Endodermal cell (in vitro differentiated cells): ENCODE measurements at places on chromosomes 16 and 17. TPM values are rescaled to one million over a fixed set of nuclear protein-coding genes. Genes with fewer than 3 reads are reported as not detected.

Gene FBXW10B
- total RNA-seq = 0.55 TPM in 1 of 3 replicates, not detected in the others

GRCh38 chr16:54052271-54052670, 234.3 kb downstream of the IRX3 start:
- H3K4me1 ChIP-seq = peaks cover 27% of the 10 kb centered on the region
- no peak overlapping the region for H3K27ac ChIP-seq
- no peaks in the 10 kb centered on the region for H3K36me3 ChIP-seq
- H3K27me3 ChIP-seq = no peaks in the 10 kb centered on the region

Gene TP53TG3
- total RNA-seq = not detected in 2 replicates

Gene COX6A2
- total RNA-seq = not detected in 2 replicates

DNA sequence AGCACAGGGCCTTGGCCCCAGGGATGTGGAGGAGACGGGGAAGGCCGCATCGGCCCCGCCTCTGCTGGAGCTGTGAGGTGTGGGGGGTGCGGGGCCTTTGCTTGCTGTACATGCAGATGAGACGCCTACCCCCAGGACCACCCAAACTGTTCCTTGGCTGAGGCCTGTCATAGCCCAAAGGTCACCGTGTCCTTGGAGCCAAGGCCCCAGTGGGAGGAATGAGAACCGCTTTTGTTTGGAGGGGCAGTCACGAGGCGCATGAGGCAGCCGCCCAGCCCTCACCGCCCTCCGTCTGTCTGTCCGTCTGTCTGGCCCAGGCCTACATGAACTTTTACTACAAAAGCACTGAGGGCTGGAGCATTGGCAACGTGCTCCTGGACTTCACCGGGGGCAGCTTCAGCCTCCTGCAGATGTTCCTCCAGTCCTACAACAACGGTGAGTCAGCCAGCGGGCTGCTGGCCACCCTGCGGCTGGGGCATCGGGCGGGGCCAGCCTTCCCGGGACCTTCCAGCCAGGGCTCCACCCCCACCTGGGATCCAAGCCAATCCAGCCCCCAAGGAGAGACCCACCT, 8.8 kb downstream of the TAX1BP3 start:
- peaks cover 24% of the 10 kb centered on the region for H3K36me3 ChIP-seq
- no peaks in the 10 kb centered on the region for H3K4me1 ChIP-seq
- no peak overlapping the region for H3K27ac ChIP-seq
- no peaks in the 10 kb centered on the region for H3K27me3 ChIP-seq
- DNase-seq = peak; percentile 58
- no peak overlapping the region for H3K4me3 ChIP-seq

- H3K4me3 ChIP-seq = peak overlapping the region; percentile 93
- no peaks in the 10 kb centered on the region for H3K36me3 ChIP-seq
- peak overlapping the region; percentile 95 for H3K27ac ChIP-seq
- no peak for DNase-seq
- peaks cover 8% of the 10 kb centered on the region for H3K4me1 ChIP-seq
- H3K27me3 ChIP-seq = no peaks in the 10 kb centered on the region
Measured at GRCh38 chr17:8631554-8631877, 991 bp upstream of the MYH10 start.

GRCh38 chr16:74601126-74601871, 5.6 kb downstream of the GLG1 start:
- H3K36me3 ChIP-seq = peaks cover 9% of the 10 kb centered on the region
- peak overlapping the region; percentile 15 for H3K4me3 ChIP-seq
- peaks cover 9% of the 10 kb centered on the region for H3K4me1 ChIP-seq

Gene OR3A3
- total RNA-seq = not detected in 2 replicates

GRCh38 chr16:74667255-74667700, 601 bp upstream of the RFWD3 start:
- no peaks in the 10 kb centered on the region for H3K27me3 ChIP-seq
- H3K27ac ChIP-seq = peak overlapping the region; percentile 74
- peaks cover 33% of the 10 kb centered on the region for H3K36me3 ChIP-seq
- peak; percentile 81 for DNase-seq
- H3K4me3 ChIP-seq = peak overlapping the region; percentile 95

GRCh38 chr17:11986179-11986941, 10.9 kb downstream of the ZNF18 start:
- H3K4me1 ChIP-seq = peaks cover 3% of the 10 kb centered on the region
- H3K36me3 ChIP-seq = peaks cover 63% of the 10 kb centered on the region
- DNase-seq = peak; percentile 73
- no peaks in the 10 kb centered on the region for H3K27me3 ChIP-seq

Gene CEP20
- total RNA-seq = 27.7 to 35.6 TPM (median 31.1 TPM) in 3 replicates

Gene TTLL6
- total RNA-seq = 0.28 to 0.55 TPM (median 0.49 TPM) in 3 replicates

Gene TEX14
- total RNA-seq = 0.07 and 0.18 TPM in 2 replicates

Gene KCNG4
- total RNA-seq = not detected in 3 replicates

Gene PDIA2
- total RNA-seq = 2.6 to 17.3 TPM (median 2.9 TPM) in 3 replicates

DNA sequence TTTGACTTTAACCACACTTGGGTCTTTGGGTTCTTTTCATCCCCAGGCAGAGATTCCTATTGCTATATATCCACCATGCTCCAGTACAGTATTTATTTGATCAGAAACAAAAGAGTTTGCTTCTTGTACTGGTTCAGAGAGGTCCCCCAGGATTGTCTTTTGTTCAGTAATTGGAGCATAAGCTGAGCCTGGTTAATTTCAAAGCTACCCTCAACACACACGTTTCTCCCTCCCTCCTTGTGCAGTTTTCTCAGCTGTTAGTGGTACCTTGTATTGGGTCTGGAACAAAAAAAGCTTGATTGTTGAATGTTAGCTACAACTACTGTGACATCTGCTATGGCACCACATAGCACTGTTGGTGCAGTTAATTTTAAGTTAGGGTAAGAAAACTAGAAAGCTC, 50.0 kb downstream of the NUP93 start:
- no peak for DNase-seq
- no peak overlapping the region for H3K27ac ChIP-seq
- H3K4me3 ChIP-seq = no peak overlapping the region
- H3K4me1 ChIP-seq = no peaks in the 10 kb centered on the region
- H3K27me3 ChIP-seq = no peaks in the 10 kb centered on the region
- H3K36me3 ChIP-seq = no peaks in the 10 kb centered on the region

DNA sequence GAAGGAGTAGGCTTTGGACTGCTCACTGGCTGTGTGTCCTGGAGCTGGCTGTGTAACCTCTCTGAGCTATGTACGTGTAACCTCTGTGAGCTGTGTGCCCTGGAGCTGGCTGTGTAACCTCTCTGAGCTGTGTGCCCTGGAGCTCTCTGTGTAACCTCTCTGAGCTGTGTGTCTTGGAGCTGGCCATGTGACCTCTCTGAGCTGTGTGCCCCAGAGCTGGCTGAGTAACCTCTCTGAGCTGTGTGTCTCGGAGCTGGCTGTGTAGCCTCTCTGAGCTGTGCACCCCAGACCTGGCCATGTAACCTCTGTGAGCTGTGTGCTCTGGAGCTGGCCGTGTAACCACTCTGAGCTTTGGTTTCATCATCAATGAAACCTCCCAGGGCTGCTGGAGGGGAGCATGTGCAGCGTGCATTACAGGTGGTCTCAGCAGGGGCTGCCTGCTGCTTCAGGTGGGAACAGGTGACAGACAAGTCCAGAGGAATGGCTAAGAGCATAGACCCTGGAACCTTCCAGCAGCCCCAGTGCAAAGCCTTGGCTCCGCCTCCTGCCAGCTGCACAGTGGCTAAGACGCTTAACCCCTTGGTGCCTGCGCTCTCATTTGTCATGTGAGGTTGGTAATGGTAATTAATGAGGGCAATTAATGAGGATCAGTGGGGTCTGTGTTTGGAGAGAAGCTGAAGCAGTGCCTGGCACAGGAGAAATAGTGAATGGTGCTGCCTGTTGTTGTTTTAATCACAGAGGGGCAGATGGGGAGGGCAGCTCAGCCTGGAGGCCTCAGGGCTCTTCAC, 86.7 kb downstream of the KATNIP start:
- no peak overlapping the region for H3K27ac ChIP-seq
- no peaks in the 10 kb centered on the region for H3K27me3 ChIP-seq
- DNase-seq = no peak
- H3K4me1 ChIP-seq = no peaks in the 10 kb centered on the region
- peaks cover 12% of the 10 kb centered on the region for H3K36me3 ChIP-seq
- no peak overlapping the region for H3K4me3 ChIP-seq

Gene CCL7
- not detected in 2 replicates for total RNA-seq

GRCh38 chr17:784143-784542, 2.0 kb downstream of the MRM3 start:
- DNase-seq = no peak
- peak overlapping the region; percentile 92 for H3K4me3 ChIP-seq

GRCh38 chr16:84074721-84075120, 32.1 kb upstream of the SLC38A8 start:
- no peaks in the 10 kb centered on the region for H3K4me1 ChIP-seq
- peaks cover 68% of the 10 kb centered on the region for H3K36me3 ChIP-seq
- H3K27ac ChIP-seq = no peak overlapping the region
- no peak for DNase-seq

Gene ESRP2
- total RNA-seq = 45.3 to 59.7 TPM (median 56.4 TPM) in 3 replicates

DNA sequence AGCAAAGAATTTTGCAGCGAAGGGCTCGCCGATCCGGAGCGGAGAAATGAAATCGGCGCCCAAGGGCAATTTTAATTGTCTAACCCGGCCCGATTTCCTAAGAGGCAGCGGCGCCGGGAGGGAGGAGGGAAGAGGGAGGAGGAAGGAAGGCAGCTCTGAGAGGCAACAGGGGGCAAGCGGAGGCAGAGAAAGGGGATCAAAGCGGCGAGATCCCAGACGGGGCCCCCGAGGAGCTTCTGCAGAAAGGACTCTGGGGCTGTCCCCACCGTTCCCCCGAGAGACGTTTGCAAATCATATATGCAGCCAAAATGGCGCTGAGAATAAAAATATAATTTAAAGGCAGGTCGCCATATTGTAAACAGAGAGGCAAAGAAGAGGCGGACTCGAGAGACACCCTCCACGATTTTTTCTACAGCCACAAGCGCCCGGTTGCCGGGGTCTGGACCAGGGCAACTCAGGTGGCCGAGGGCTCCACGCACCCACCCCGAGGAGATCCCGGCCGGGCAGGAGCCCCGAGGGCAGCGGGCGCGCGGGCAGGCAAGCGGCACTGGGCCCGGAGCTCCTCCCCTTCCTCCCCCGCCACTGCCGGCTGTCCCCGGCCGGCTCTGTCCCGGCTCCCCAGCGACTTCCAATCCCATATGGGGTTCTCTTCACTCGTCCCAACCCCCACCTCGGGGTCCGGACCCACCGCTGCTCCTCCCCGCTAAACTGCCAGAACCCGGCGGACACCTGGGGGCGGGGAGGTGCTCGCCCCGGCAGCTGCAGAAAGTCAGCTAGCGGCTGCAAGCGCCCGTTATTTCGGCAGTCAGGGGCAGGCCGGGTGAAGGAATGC, 1.9 kb downstream of the PHF12 start:
- H3K36me3 ChIP-seq = peaks cover 17% of the 10 kb centered on the region
- H3K27ac ChIP-seq = peak overlapping the region; percentile 80
- H3K4me1 ChIP-seq = peaks cover 9% of the 10 kb centered on the region
- H3K27me3 ChIP-seq = no peaks in the 10 kb centered on the region

GRCh38 chr16:84585467-84585866, 32.4 kb downstream of the COTL1 start:
- H3K27me3 ChIP-seq = no peaks in the 10 kb centered on the region
- H3K27ac ChIP-seq = peak overlapping the region; percentile 13
- no peak for DNase-seq
- no peaks in the 10 kb centered on the region for H3K4me1 ChIP-seq
- H3K4me3 ChIP-seq = no peak overlapping the region

GRCh38 chr16:59878479-59878878, 1144.4 kb upstream of the GOT2 start:
- H3K27me3 ChIP-seq = no peaks in the 10 kb centered on the region
- DNase-seq = no peak
- H3K4me1 ChIP-seq = no peaks in the 10 kb centered on the region
- H3K27ac ChIP-seq = no peak overlapping the region

DNA sequence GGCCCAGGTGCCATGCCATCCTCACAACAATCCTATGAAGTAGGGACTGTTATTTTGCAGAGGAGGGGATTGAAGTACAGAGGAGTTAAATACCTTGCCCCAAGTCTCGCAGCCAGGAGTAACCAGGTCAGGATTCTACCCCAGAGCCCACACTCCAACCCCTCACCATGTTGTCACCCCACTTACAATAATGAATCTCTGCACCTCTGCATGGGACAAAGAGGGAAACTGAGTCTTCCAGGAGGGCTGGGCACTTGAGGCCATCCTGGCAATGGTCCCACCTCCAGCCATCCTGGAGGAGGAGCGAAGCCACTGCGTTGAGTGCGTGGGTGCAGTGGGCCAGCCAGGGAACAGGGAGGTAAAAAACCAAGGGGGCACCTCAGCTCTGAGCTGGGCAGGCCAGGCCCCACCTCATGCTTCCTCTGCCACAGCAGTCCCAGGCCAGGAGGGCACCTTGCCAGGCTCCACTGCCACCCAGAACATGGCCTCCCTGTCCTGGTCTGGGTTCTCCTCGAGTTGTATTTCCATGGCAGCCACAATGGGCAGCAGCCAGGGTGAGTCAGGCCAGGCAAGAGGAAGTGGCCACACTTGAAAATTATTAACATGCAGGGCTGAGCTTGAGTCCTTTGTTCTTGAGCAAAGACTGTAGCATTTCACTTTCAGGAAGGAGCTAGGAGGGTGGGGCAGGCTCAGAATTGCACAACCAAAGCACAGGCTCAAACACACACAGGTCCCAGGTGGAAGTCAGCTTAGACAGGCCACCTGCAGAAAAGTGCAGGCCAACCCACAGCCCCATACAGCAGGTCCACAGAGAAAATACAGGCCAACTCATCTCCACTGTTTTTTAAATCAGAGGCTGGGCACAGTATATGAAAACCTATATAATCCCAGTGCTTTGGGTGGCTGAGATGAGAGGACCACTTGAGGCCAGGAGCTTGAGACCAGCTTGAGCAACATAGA, 52.1 kb downstream of the CUEDC1 start:
- no peak for DNase-seq
- H3K4me1 ChIP-seq = peaks cover 41% of the 10 kb centered on the region
- H3K36me3 ChIP-seq = no peaks in the 10 kb centered on the region
- H3K4me3 ChIP-seq = no peak overlapping the region
- no peak overlapping the region for H3K27ac ChIP-seq

DNA sequence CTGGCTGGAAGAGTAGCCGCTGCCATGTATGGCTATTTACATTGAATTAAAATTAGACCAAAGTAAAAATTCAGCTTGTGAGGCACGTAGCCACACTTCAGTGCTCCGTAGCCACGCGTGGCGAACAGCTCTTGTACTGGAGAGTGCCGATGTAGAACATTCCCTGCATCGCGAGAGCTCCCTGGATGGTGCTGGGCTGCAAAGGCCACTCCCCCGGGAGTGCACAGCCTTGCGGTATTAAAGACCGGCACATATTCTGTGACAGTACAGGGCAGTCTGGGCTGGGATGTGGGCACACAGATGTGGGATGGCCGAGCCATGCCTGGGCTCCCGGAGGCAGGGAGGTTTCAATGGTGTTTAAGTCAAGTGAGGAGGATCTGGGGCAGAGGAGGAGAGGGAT, 102.2 kb downstream of the CMIP start:
- no peak for DNase-seq
- no peaks in the 10 kb centered on the region for H3K27me3 ChIP-seq
- peaks cover 9% of the 10 kb centered on the region for H3K4me1 ChIP-seq
- H3K36me3 ChIP-seq = no peaks in the 10 kb centered on the region
- H3K4me3 ChIP-seq = no peak overlapping the region

DNA sequence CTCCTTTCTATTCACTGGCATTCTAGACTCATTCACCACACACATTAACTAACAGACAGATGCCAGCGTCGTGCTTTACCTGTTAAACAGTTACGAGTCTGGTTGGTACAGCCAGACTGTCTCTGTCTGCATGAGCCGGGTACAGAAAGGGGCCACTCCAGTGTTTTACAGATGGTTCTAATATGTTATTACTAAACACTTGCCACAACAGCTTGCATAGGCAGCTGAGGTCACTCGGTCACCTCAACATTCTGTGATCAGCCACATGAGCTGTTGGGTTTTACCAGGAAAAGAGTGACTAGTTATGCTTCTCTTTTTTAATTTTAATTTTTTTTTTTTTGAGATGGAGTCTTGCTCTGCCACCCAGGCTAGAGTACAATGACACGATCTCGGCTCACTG, 25.2 kb downstream of the CD300A start:
- H3K36me3 ChIP-seq = no peaks in the 10 kb centered on the region
- H3K27me3 ChIP-seq = no peaks in the 10 kb centered on the region
- no peak overlapping the region for H3K4me3 ChIP-seq
- DNase-seq = no peak
- no peak overlapping the region for H3K27ac ChIP-seq
- no peaks in the 10 kb centered on the region for H3K4me1 ChIP-seq
